HFF-Myc (cell line): ENCODE measurements at places on chromosomes 11 and 22.

DNA sequence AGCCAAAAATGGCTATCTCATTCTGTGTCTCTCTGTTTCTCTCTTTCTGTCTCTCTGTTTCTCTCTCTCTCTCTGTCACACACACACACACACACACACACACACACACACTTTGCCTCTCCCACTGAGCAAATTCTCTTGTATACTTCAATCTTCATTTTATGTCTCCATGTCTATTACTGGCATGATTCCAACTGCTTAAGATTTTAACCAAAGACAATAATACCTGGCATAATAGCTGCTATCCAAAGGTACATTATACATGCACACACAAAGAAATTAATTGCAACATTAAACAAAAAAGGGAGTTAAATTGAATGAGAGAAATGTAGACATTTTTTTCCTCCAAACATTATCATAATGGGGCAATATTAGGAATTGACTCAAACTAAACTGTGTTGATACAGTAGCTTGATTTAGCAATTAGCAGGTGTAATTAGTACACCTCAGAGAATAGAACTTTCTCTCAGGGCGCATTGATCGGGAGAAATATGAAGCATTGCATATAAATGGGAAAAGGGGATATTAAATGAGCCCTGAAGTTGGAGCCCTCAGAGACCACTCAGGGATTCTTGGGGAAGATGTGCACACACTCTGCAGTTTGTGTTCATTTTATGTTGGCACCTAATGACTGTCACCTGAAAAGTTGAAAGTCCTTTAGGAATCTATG is 17.4 kb upstream of the SLC1A2 start:
- DNase-seq: no peak

- no peak for DNase-seq
These were observed 234.5 kb downstream of the NXPE2 start for GRCh38 chr11:114912826-114913225.

- no peak for DNase-seq
These were observed at the start of gene FGF3 for GRCh38 chr11:69818603-69819441. Gene FGF3 (minus strand): TSS chr11:69819416. CDS start chr11:69818933, 483 bp downstream.

GRCh38 chr11:64622681-64623080 is 31.7 kb downstream of the SLC22A12 start:
- DNase-seq: no peak

DNA sequence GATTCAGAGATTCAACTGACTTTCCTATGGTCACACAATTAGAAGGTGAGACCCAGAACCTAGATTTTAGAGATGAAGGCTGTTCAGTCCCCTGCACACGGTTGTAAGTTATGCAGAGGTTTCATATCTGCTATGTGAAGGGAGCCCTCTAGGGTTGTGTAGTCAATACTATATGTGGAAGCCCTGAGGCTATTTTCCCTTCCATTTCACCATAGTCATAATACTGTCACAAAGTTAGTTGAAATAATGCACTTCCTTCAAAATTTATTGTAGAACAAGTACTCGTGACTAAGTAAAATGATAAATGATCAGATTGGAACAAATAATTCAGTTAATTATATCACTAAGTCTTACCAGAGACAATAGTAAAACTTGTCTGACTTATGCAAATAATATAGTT is 48.8 kb downstream of the ENDOD1 start:
- DNase-seq: no peak

DNA sequence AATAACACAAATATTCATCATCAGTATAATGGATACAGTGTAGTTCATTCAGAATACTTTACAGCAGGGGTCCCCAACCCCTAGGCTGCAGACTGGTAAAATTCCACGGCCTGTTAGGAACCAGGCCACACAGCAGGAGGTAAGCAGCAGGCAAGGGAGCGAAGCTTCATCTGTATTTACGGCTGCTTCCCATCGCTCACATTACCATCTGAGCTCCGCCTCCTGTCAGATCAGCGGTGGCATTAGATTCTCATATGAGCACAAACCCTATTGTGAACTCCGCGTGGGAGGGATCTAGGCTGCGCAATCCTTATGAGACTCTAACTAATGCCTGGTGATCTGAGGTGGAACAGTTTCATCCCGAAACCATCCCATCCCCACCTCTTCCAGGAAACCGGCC is 125.1 kb downstream of the SERGEF start:
- DNase-seq: no peak

GRCh38 chr11:128266893-128267292 is 320.5 kb downstream of the ETS1 start:
- DNase-seq: no peak

GRCh38 chr11:79087238-79087960 is 353.4 kb downstream of the TENM4 start:
- peak; percentile 91 for DNase-seq

DNA sequence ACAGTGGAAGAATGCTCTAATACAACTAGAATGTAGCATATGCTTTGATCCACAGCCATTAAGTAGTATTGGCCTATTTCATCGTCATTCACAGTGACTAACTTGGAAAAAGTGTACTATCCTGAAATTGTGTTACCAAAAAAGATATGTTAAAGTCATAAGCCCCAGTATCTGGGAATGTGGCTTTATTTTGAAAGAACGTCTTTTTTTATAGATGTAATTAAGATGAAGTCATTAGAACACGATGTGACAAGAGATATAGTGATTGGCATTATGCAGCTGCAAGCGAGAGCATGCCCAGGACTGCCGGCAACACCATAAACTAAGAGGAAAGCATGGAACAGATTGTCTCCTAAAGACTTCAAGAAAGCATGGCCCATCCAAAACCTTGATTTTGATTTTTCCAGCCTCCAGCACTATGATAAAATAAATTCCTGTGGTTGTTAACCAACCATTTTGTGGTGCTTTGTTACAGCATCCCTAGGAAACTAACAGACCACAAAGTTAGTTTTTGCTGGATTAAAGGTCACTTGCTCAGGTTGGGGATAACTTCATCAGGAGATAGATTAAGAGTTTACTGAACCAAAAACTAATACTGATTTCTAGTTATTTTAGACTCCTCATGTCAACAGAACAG is 870.6 kb upstream of the LRRC4C start:
- no peak for DNase-seq

DNA sequence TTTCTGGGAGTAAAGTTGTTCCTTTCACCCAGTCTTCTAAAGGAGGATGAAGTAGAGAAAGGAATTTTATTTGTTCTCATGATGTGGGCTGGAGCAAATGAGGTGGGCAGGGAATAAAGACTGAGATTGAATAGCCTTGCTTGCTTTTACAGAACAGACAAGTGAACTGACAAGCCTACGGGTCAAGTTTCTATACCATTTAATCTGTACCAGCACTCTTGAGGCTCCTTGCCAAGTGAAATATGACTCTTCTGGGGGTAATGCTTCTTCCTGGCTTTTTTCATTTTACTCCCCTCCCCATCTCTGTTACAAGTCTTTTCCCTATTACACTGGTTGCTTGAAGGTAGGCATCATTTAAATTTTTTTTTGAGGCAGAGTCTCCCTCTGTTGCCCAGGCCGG is 54.8 kb downstream of the CSTPP1 start:
- DNase-seq: no peak

DNA sequence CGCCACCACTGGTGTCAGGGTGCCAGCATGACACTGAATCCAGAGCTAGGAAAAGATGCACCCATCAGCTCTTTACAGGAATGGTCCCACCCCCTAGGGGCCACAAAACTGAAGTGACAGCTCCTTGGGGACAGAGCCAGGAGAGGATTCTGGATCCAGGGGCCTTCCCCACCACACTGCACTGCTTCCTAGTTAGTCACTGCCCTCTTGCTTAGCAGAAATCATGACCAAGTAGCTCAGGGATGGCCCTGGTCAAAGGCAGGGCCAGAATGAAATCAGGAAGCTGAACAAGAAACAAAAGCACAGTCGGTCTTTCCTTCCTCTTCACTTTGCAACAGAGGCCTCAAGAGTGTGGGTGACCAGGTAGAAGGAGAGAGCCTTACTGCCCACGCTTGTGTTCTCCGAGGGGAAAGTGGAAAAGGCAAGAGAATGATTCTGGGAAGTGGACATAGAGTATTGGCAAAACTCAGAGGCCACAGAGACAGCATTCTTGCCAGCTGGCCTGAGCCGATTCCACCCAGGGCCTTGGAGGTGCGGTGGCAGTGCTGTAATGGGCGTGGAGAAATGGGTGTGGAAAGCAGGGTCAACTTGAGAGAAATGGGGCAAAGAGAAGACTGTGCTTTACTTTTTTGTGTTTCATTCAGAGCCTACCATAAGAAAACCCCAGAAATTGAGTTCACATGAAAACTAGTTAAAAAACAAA is 39.8 kb downstream of the KCNJ1 start:
- DNase-seq: no peak

DNA sequence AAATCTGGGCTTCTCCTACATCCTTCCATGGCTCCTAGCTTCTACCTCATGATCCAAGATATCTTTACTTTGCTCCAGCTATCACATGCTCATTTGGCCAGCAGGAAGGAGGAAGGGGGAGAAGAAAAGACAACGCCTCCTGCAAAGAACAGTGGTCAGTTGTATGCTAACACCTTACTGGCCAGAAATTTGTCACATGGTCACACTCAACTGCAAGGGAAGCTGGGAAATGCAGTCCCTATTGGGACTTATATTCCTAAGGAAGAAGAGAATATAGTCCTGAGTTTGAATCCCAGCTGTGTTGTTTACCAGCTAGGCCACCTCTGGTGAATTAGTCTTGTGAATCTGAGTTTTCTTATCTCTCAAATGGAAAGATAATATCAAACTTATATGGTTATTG is 272.0 kb downstream of the BLID start:
- no peak for DNase-seq

- DNase-seq: no peak
These were observed 2.2 kb downstream of the APOA1 start for GRCh38 chr11:116835042-116835772.

DNA sequence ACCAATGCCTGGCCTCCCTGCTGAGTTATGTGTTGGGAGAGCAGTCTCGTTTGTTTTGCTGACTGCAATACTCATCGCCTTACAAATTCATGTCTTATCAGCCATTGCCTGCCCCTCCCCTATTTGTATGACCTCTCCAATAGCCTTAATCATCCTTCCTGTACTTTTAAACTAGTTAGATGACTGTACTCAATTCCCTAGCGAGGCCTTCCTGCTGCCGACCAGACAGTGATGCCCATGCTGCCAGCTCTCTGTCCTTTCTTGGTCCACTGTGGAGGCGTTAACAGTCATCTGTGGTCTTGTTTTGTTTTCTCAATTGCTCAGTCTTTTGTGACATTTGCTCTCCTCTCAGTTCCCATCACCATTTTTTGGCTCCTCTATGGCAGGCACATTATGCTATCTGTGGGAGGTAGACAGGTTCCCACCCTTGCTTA is 20.3 kb upstream of the YPEL1 start:
- DNase-seq: no peak

GRCh38 chr11:8080674-8081590 is at the start of gene TUB:
Gene TUB (plus strand): TSS chr11:8081211. CDS start chr11:8081511, 300 bp downstream.
- DNase-seq: no peak

- DNase-seq: no peak
These were observed 88.7 kb downstream of the STIM1 start for GRCh38 chr11:3944198-3944597.

GRCh38 chr11:35787013-35787504 is 124.5 kb downstream of the TRIM44 start:
- DNase-seq: peak; percentile 47

DNA sequence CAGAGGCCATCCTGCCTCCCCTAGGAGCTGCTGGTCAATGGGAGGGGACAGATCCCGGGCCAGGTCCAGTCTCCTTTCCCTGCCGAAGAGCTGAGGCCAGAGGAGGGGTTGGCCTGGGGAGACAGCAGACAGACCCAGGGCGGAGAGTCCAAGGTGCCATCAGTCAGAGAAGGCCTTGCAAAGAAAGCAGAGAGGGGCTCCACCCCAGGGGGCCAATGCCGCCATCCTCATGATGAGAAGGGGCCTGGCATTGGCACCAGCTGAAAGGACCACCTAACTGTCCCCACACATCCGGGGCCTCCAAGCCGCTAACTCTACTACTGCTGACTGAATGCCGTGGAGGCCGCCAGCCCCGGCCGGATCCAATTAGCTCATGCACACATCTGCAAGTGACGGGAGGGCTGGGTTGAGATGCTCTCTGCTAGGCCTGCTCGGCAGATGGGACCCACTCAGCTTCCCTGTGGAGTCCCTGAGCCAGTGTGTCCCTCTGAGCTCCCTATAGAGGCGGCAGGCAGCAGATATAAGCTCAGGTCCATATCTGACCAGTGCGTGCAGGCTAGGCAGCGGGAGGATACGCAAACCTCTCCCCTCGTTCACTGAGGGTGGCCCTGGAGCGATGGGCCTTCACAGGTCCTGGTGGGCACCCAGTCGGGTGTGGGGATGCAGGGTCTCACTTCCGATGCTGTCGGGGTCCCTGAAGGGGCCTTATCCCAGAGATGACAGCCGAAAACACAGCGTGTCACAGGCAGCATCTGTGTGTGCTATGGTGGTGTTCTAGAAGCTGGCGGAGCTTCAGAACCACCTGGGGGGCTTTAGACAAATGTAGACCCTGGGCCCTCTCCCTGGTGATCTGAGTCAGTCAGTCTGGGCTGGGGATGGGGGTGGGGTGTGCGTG is 183.9 kb downstream of the CTTN start:
- no peak for DNase-seq

GRCh38 chr11:533586-534395 is 1.6 kb downstream of the HRAS start:
- no peak for DNase-seq

DNA sequence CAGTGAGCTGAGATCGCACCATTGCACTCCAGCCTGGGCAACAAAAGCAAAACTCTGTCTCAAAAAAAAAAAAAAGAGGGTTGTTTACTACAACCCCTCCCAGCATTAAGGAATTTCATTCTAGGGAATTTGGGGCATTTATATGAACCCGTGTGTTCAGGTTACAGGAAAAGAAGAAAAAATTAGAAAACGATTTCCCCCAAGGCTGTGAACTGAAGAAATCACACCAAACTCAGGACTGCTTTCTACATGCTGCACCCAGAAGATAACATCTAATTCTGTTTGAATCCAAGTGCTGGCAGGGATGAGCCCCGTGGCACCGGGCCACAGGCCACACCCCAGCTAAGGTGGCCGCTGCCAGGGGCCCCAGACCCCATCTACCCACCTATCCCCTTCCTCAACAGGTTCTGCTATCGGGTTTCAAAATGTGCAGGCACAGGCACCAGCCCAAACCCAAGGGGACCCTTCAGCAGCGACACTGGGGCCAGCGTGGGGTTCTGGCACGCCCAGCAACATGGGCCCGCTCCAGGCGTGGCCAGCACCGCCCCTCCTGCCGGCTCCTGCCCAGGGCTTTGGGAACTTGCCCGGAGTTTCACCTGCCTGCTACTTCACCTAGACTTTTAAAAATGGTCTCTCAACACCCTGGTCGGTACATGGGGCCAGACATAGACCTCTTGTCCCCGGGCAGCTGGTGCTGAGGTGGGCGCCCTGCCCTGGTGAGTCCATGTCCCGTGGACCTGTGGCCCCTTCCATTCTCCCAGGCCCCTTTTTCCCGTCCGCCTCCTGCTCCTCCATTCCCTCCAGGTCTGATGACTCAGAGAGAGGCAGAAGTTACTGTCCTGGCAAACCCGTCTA is 11.8 kb downstream of the CELSR1 start:
- no peak for DNase-seq

DNA sequence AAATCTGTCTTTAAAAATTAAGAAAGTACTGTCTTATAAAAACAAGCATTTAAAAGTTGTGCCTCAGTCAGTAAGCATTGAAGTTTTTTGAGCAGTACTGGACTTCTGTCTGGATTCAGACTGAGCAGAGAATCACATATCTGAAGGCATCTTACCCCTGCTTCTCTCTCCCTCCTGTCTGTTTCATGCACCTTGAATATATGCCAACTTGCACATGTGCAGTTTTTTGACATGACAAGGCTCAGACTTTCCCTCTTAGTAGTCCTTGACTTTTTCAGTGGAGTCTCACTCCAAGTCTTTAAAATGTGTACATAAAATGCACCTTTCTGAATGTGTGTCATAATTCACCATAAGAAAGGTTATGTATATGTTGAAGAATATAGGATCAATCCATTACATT is 19.8 kb downstream of the SPECC1L start:
- DNase-seq: no peak

GRCh38 chr11:114097832-114098231 is 38.3 kb downstream of the ZBTB16 start:
- no peak for DNase-seq
